ENCODE measurements at places on chromosomes 4 and X.

DNA sequence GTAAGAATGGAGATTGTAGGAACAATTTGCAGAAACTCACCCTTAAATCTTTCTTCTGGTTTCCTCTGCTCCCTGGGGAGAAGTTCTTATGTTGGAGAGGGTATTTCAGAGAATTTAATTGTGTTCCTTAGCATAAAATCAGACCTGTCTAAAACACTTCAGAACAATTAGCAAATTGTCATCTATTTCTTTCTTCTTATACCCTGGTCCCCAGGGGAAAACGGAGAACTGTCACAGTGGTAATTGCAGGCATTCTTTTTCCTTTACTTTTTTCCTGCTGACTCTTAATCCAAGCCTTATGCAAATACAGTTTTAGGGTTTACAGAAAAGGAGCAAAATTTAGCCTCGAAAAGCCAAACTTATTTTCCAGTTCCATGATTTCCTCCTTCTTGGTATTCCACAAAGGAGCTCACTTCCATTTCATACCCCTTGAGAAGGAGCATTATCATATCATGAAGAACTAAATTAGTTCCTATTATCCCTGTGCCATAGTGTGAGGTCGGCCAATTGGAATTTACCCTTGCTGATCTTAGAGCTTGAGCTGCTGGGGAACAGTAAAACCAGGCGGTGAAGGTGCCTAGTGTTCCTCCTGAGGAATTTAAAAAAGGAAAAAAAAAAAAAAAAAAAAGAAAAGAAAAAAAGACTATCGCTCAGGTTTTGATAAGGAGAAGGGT is 173.8 kb downstream of the IL15 start:
- DNase-seq = no peak

- DNase-seq = no peak
These were observed 1673.4 kb upstream of the PCDH7 start for GRCh38 chr4:29046781-29047180.

DNA sequence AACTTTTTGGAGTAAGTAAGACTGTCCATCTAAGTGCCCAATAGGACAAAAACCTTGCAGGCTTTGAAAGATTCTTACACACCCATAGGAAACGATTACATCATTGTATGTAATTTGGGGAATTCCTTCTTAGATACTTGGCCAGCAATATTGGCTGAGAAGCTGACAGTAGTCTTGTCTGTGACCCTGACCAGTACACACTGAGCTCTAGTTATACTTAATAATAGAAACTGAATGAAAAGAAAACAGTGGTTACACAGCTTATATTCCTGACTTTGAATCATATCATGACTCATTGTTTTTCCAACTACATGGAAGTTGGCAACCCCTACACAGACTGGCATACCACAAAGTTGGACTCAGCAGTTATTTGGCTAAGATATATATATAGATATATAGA is 7.1 kb upstream of the TLR2 start:
- no peak for DNase-seq

GRCh38 chrX:70313503-70313902 is 23.6 kb downstream of the KIF4A start:
- DNase-seq = no peak

DNA sequence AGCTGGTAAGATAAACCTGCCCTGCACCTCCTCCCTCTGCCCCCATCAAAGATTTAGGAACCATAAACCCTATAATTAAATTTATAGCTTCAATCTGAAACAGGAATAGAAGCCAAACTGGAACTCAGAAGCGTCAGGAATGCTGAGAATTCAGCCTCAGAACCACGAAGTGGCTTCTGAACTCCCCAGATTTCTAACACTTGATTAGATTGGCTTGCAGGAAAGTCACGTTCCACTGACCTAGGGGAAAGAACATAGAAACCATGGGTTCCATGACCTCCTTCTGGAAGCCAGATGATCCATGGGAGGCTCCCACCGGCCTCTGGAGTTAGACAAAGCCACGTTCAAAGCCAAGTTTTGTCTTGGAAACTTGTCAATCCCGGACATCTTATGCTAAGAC is 356.5 kb downstream of the MID1IP1 start:
- no peak for DNase-seq

- DNase-seq = no peak
These were observed 233.5 kb upstream of the GYPA start for GRCh38 chr4:144374065-144374464.

DNA sequence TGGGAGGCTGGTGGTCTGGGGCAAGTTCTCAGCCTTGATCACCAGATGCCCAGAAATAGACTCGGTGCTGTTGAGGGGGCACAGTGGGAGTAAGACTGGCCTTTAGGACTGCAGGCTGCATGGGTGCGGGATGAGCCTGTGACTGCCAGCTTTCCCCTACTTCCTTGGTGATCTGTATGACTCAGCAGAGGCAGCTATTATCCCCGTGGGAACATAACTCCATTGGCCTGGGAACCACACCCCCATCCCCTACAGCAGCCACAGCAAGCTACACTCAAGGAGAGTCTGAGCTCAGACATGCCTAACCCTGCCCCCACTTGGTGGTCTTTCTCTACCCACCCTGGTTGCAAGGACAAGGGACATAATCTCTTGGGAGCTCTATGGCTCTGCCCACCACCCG is 20.6 kb downstream of the CLIC2 start:
- no peak for DNase-seq

DNA sequence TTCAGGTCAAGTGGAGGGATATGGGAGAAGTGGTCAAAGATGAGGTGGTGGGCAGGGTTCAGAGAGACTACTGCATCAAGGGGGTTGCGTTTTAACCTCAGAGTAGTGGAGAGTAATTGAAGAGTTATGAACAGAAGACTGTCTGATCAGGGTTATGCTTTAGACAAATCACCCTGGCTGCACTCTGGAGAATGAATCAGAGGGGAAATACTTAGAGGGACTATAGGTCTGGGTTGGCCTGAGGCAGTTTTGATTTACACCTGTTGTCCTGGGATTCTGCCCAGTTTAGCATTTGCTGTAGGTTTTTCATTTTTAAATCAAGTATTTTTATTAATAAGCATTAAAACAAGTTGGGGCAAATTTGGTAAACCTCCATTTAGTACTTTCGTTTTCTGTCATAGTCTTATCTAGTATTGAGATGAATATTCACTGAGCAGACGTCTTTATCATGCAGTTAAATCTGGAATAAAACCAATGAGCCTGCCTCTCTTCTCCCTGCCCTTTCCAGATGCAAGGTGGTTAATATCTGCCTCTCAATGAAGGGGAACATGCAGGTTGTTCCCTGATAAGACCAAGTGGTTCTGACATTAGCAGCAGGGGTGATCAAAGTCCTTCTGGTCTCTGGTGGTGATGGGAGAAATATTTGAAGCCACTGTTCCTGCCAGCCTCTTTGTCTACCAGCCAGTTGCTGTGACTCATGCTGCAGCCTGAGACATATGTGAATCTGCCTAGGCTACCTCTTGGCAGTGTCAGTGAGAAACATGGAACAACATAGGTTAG is 116.0 kb upstream of the RPS6KA3 start:
- DNase-seq = no peak

GRCh38 chr4:114326358-114326757 is 272.2 kb upstream of the UGT8 start:
- DNase-seq = no peak

- no peak for DNase-seq
These were observed 200.4 kb upstream of the PITX2 start for GRCh38 chr4:110823251-110823650.

GRCh38 chr4:8544282-8544681 is 35.9 kb upstream of the GPR78 start:
- DNase-seq = no peak

DNA sequence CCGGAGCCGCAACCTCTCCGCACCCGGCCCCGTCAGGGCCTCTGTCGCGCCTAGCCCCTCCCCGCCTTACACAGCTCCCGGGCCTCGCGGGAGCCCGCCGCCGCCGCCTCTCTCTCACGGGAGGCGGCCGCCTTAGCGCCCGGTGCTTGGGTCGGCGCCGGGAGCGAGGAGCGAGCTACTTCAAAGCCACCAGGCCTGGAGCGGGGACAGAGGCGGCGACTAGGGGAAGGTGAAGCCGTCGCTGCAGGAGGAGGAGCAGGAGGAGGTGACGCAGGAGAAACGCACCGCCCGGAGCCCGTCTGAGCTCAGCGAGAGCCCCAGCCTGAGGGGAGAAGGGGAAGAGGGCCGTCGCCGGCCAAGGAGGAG is 250 bp downstream of the USP9X start:
- peak; percentile 26 for DNase-seq

DNA sequence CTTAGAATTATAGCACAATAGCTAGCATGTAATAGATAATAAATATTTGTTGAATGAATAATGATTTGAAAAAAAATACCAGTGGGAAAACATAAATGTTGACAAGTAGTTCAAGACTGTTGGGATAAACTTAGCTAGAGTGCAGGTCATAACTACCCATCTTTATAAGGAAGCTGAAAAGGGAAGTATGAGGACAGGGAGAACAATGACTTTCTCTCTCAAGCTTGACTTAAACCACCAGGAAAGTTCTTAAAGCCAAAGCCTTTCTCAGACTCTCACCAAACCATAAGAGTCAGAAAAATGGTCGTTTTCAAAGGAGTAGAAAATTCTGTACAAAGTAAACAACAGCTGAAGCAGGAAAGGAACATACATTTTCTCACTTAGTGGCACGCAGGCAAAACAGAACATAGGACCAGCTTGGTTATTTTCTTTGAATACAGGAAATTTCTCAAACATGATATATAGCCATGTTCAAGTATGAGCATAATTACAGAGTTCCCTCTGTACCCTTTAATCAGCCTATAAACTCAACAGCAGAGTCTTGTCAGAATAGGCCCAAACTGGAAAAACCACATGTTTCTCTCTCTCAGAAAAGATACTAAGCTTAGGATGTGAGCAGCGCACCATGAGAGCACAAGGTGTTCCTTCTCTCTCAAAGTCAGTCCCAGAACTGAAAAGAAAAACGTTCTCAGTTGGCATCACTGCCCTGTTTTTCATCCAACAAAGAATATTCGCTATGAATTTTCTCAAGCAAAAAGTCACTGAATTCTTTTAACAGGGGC is 28.7 kb downstream of the MAPK10 start:
- no peak for DNase-seq

- no peak for DNase-seq
These were observed 30.2 kb downstream of the GPRIN3 start for GRCh38 chr4:89277412-89277811.

DNA sequence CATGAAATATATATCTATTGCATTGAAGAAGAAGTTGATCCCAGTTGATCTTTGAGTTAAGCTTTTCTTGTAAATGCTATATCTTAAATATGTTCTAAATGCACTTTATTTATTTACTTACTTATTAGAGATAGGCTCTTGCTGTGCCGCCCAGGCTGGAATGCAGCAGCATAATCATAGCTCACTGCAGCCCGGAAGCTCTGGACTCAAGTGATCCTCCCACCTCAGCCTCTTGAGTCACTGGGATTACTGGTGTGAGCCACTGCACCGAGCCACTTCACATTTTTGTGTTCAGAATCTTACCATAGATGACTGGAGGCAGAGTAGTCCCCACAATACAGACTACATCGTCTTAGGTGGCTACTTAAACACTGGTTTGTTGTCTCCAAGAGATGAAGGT is 324.3 kb upstream of the SLIT2 start:
- no peak for DNase-seq

GRCh38 chrX:13396924-13397323 is 77.1 kb upstream of the ATXN3L start:
- DNase-seq = no peak

- DNase-seq = no peak
These were observed 681 bp downstream of the EXOC1 start for GRCh38 chr4:55854129-55854528.

- no peak for DNase-seq
These were observed 5.9 kb downstream of the TSR2 start for GRCh38 chrX:54446084-54446483.

DNA sequence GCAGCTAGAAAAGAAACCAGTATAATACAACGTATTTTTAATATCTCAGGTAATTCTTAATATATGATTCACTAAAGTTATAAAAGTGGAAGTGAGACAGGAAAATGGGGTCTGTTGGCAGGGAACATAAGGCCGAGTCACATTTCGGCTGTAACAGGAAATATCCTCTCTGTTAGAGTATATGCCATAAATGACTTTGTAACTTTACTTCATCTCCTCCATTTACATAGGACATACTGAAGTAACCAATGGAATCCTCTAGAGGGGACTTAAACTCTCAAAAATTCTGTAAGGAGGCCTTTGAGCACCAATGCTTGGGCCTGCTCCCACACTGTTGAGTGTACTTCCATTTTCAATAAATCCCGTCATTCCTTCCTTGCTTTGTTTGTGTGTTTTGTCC is 71.3 kb downstream of the ANKRD17 start:
- no peak for DNase-seq

GRCh38 chr4:2436301-2436700 is 17.5 kb downstream of the CFAP99 start:
- no peak for DNase-seq

DNA sequence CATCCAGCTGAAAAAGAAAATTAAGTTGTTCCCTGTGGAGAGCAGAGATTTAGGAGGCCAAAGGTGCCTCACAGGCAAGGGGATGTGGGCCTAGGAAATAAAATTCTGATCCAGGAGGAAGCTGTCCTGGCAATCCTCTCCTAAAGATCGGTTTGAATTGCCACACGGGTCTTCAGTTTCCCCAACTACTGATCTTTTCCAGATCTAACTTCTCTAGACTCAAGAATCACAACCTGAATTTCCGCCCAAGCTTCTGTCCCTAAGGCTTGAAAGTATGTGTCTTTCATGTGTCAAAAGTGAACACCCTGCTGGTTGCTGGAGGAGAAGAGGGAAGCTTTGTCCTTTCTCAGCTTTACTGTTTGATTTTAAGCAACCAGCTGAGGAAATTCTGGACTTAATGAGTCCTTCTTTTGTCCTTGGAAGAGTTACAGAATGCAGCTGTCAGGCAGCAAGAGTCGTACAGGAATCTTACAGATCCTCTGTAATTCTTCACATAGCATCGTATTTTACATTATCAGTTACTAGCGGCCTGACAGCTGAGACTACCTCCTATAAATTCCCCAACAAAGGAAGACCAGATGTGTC is 93.8 kb downstream of the INPP4B start:
- no peak for DNase-seq

DNA sequence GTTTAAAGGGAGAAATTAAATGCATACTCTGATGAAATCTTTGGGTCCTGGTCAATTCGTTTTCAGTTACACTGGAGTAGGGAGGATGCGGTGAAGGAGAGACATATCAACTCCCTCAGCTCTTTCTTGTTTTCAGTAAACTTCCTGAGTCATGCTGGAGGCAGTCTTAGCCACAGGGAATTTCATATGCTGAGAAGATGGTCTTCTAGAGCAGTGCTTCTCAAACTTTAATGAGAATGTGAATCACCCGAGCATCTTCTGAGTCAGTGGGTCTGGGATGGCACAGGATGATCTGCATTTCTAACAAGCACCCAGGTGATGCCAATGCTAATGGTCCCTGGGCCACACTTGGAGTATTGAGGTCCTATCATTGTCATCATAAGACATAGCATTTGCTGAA is 214.5 kb downstream of the KIT start:
- no peak for DNase-seq

Measured in NCI-H774 (cell line).